ENCODE measurements at places on chromosomes 11 and 22.

GRCh38 chr11:88603091-88603867, 265.7 kb upstream of the CTSC start:
- no peaks in the 10 kb centered on the region for H3K36me3 ChIP-seq
- no peak overlapping the region for H3K27ac ChIP-seq
- DNase-seq: no peak
- H3K4me3 ChIP-seq: no peak overlapping the region
- no peaks in the 10 kb centered on the region for H3K4me1 ChIP-seq

DNA sequence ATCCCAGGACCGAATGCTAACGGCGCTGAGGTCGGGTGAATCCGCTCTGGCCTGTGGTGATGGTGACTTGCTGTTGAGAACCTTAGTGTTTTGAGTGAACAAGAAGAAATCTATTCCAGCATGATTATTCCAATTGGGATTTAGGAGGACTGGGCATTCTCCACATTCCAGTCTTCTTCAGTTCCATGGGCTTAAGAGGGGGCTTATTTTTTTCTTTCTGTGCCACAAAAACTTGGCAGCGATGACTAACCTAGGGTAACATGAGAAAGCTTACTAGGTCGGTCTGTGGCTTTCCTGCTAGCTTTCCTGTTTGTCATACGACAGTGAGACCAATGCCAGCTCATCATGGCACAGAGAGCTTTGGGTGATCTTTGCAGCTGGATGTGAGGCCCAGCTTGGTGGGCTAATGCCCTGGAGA, 62.9 kb upstream of the ATXN10 start:
- H3K4me3 ChIP-seq: no peak overlapping the region
- peaks cover 4% of the 10 kb centered on the region for H3K27me3 ChIP-seq
- no peak overlapping the region for H3K27ac ChIP-seq
- H3K4me1 ChIP-seq: peaks cover 9% of the 10 kb centered on the region

- no peak overlapping the region for H3K4me3 ChIP-seq
- no peaks in the 10 kb centered on the region for H3K36me3 ChIP-seq
- H3K27me3 ChIP-seq: peaks cover 9% of the 10 kb centered on the region
- H3K27ac ChIP-seq: no peak overlapping the region
- DNase-seq: no peak
Measured at GRCh38 chr11:75069473-75069872, 27.2 kb downstream of the OR2AT4 start.

DNA sequence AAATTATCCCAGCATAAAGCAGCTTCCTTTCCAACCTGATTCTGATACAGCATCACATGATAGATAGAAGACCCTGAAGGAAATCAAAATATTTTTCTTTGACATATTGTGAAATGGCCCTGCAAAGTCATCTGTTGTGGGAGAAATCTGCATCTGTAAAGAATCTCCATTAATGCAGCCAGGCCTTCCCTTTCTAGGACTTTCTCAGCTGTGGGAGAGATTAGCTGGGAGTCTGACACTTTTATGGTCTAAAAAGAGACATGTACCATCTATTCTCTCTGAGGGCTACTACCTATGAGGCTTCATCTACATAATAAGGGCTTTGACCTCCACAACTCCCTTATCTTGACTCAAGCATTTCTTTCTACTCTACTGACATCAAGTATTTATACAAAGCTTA, 238.1 kb downstream of the SWAP70 start:
- peaks cover 10% of the 10 kb centered on the region for H3K4me1 ChIP-seq
- H3K27me3 ChIP-seq: no peaks in the 10 kb centered on the region
- H3K27ac ChIP-seq: no peak overlapping the region
- H3K36me3 ChIP-seq: no peaks in the 10 kb centered on the region
- no peak for DNase-seq

GRCh38 chr11:95455228-95455970, 224.4 kb upstream of the SESN3 start:
- no peaks in the 10 kb centered on the region for H3K4me1 ChIP-seq
- no peak for DNase-seq
- H3K36me3 ChIP-seq: no peaks in the 10 kb centered on the region
- H3K27ac ChIP-seq: no peak overlapping the region

DNA sequence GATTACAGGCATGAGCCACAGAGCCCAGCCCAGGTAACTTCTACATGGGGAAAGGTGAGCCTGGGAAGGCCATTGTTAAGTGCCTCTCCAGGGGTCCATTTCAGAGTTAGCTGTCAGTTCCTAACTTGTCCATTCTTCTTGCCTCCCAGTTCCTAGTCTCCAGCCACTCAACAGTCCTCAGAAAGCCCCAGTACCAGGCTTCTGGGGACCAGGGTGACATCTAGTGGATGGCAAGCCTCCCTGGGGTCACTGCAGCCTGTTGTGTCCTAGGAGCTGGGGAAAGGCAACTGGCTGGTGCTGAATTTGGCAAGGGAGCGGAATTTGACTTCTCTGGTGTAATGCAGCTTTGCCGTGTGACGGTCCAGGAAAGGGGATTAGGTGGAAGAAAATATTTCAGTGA, 2.1 kb downstream of the LGALS12 start:
- H3K27ac ChIP-seq: peak overlapping the region; percentile 79
- H3K36me3 ChIP-seq: no peaks in the 10 kb centered on the region
- peaks cover 59% of the 10 kb centered on the region for H3K4me1 ChIP-seq
- H3K4me3 ChIP-seq: no peak overlapping the region

GRCh38 chr11:28108958-28109357, 770 bp downstream of the METTL15 start:
- peak overlapping the region; percentile 84 for H3K27ac ChIP-seq
- H3K4me1 ChIP-seq: peaks cover 33% of the 10 kb centered on the region
- no peaks in the 10 kb centered on the region for H3K36me3 ChIP-seq

DNA sequence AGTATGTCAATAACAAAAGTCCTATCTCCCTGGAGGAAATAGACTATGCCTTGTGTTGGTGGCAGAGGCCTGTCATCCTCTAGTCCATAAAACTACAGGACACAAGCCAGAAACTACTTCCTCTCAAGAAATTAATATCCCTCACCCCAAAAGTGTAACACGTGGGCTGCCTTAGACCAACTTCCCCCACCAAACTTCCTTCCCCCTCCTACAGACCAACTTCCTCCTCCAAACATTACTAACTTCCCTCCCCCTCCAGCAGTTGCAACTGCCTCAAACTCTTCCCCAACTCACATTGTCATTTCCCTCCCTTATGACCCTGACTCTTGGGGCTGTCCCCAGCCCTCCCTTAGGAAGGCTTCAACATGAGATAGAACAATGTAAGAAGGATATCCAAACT, 6.3 kb downstream of the OR52K2 start:
- no peaks in the 10 kb centered on the region for H3K4me1 ChIP-seq
- no peaks in the 10 kb centered on the region for H3K36me3 ChIP-seq
- H3K4me3 ChIP-seq: no peak overlapping the region
- H3K27ac ChIP-seq: no peak overlapping the region

DNA sequence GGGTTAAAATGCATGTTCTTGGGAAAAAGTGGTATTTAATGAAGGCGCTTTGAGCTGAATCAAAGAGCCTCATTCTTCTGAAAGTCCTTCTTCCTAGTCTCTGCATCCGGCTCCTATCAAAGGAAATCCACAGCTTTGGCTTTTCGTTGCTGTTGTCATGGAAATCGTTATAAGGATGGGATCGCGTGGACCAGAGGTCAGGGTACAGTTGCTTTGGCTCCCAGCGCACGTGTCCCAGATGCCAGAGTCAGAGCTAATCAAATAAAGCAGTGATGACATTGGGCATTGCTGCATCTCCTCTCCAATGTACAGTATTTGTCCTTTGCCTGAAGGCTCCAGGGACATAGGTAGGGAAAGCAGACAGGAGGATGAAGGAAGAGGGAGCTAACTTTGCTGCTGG, 181.9 kb downstream of the MYO18B start:
- H3K36me3 ChIP-seq: no peaks in the 10 kb centered on the region
- no peaks in the 10 kb centered on the region for H3K4me1 ChIP-seq
- H3K27ac ChIP-seq: no peak overlapping the region
- no peak for DNase-seq

DNA sequence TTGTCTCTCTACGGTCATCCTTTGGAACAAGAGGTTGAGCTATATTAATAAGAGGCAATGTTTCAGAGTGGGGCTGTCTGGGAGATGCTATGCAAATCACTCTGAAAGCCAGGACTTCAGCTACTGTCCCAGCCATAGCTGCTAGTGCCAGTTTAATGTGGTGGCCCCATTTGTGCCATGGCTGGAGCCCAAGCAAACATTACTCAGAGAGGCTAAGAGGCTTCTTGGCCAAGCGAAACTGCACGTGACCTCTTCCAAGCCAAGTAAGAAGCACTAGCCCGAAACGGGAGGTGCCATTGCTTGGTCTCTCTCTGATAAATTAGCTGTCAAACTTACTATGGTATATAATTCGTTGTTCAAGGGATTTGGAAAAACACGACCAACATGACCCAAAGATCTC, 50.4 kb upstream of the TBCEL start:
- H3K36me3 ChIP-seq: no peaks in the 10 kb centered on the region
- H3K4me1 ChIP-seq: no peaks in the 10 kb centered on the region
- H3K4me3 ChIP-seq: no peak overlapping the region
- H3K27ac ChIP-seq: no peak overlapping the region
- H3K27me3 ChIP-seq: no peaks in the 10 kb centered on the region

GRCh38 chr11:8225589-8226036, 38.1 kb downstream of the LMO1 start:
- H3K4me3 ChIP-seq: no peak overlapping the region
- no peak overlapping the region for H3K27ac ChIP-seq
- no peaks in the 10 kb centered on the region for H3K4me1 ChIP-seq
- H3K27me3 ChIP-seq: no peaks in the 10 kb centered on the region
- DNase-seq: peak; percentile 89
- H3K36me3 ChIP-seq: no peaks in the 10 kb centered on the region
